ENCODE measurements at places on chromosomes 12 and 14. TPM values are rescaled to one million over a fixed set of nuclear protein-coding genes. Genes with fewer than 3 reads are reported as not detected.

DNA sequence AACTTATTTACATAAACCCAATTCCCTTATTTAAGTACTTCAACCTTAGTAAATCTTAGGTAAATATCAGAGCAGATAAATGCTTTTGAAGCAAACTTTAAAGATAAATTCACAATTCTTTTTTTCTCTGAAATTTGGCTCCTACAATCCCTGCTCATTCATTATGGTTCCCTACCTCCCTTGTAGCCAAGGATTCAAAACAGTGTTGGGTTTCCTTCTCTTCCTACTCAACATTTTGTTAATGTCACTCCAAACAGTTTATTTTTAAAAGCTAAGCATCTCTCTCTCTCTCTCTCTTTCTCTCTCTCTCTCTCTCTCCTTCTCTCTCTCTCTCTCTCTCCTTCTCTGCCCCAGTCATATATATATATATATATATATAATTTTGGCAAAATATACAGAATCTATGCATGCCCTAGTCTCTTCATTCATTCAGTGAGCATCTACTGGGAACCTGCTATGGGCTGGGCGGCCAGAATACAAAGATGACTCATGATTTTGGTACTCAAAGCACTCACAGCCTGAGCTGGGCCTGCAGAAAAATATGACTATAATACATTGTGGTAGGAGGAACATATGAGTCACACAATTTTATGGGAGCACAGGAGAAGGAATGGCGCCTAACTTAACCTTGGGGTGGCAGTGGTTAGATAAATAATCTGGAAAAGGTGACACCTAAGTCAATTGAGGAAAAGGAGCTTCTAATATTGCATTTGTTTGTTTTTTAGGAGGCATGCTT, 123.7 kb upstream of the DHRS4 start:
- peak; percentile 6 for DNase-seq

The TPPP2 gene
- total RNA-seq: not detected

- DNase-seq: no peak
Measured at GRCh38 chr12:130196827-130197226, 34.6 kb downstream of the FZD10 start.

DNA sequence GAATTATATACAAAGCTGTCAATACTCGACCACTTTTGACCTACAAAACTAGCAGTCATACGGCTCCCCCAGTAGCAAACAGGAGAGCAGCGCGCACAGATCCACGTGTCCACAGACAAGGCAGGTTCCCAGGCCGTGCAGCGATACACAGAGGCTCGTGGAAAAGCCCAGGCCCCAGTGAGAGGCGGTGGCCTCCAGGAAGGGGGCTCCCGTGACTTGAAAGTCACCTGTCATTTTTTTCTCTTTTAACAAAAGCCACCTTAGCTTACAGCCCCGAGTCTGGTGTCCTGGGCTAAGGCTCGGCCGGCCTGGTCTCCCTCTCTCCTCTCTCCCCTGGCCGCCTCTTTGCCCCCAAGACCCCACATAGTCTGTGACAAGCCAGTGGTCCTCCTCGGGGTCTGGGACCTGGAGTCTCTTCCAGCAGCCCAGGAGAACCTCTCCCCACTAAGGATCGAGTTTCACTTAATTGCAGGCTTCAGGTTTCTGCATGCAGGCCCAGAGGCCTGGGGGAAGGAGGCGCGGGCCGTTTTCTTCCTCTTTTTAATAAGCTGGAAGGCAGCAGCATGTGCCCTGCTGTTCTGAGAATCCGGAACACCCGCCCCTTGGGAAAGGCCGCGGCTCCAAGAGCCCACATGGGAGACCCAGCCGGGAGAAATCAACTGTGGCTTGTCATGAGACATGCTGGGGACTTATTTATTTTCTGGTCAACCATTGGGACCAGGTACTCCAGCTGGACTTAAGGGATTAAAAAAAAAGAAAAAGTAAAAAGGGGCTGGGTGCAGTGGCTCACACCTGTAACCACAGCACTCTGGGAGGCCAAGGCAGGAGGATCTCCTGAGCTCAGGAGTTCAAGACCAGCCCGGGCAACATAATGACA, 15.9 kb downstream of the NCOR2 start:
- DNase-seq: peak; percentile 78

The OTX2 gene
- 0.10 TPM for total RNA-seq

The EFS gene
- total RNA-seq: 28.2 TPM

DNA sequence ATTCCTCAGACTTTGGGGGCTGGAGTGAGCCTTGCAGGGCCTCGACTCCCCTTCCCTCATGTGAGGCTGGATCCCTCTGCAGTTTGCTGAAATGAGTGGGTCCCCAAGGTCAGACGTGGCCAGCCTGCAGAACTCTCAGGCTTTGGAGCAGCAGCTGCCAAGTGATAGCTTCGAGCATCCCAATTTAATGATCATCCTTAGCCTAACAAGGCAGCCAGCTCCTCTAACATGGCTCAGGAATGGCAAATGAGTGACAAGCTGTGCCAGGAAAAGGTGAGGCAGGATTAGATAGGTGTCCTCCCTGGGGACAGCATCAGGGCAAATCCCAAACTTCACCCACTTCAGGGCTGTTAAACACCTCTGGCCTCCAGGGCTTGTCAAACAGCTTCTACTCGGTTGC, 130.7 kb upstream of the PWP1 start:
- no peak for DNase-seq

DNA sequence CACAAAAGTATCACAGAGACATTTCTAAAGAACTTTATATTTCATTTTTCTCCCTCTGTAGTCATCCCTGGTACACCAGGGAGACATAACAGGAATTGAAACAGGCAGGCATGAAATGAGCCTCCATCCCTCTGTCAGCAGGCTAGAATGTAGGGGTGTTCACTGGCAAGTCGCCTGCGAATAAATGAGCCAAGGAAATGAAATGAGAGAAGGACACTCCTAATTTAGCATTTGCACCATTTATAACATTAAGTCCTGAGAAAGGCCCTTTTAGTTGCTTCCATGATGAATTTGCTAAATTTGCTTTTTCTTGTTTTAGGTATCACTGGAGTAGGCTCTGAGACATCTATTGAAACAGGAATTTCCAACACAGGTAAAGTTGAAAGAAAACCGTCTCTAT, 192.4 kb upstream of the CNTN1 start:
- no peak for DNase-seq

- no peak for DNase-seq
Measured at GRCh38 chr14:61653507-61653906, 41.8 kb upstream of the HIF1A start.

The TMCC3 gene
- total RNA-seq: 20.7 TPM

The NRXN3 gene
- total RNA-seq: 2.9 TPM

DNA sequence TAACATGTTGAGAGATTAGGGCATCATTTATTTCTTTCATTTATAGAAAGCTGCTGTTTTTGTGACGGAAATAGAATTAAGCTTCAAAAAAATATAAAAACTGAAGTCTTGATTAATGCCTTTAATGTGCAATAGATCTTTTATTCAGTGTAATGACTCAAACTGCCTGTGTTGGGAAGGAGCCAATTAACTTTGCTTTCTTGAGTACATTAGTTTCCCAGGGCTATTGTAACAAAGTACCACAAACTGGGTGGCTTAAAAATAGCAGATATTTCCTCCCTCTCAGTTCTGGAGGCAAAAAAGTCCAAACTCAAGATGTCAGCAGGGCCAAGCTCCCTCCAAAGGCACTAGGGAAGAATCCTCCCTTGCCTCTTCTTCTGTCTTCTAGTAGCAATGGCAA, 36.6 kb downstream of the EID3 start:
- no peak for DNase-seq

- DNase-seq: no peak
Measured at GRCh38 chr12:62750941-62751809, 183.8 kb downstream of the PPM1H start.
